ENCODE measurements at places on chromosomes 4 and X.

DNA sequence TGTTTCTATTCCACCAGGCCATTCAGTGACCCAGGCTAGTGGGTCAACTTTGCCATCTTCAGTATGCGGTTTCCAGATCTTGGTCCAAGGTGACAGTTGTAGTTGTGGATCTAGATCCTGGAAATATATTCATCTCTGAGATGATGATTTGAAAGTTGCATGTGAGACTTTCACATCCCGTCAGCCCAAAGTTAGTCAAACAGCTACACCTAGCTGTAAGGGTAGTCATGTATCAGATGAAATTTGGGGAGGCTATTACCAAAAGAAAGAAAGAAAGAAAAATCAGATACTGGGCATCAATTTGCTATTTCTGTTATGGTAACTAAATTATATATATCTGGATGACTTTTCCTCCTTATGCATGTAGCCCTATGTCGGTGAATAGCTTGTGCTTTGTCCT, 259.4 kb upstream of the ARX start:
- DNase-seq = no peak

DNA sequence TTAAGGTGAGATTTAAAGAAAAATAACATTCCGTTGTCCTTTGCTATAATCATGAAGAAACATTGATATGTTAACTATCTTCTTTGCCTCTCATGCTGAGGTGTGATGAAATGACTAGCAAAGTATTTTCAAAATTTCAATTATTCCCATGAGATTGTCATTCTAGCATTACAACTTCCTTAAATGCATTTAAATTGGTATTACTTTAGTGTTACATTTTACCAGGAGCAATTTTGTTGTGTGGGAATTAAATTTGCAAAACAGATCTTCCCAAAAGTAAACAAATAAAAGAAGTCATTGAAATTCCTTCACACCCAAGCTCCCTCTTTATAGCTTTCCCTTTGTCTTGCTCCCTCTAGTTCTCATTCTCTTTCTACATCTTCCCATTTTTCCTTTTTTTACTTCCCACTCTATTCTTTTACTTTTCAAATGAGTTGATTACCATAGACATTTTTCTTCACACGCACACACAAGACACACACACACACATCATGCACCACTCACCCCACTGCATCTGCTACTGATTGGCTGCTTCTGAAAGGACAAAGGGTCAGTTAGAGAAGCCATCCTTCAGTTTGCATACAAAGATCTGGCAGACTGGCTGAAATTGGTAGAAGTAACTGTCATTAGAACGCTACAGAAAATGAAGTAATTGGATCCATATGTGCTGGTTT, 10.0 kb upstream of the APELA start:
- no peak for DNase-seq

DNA sequence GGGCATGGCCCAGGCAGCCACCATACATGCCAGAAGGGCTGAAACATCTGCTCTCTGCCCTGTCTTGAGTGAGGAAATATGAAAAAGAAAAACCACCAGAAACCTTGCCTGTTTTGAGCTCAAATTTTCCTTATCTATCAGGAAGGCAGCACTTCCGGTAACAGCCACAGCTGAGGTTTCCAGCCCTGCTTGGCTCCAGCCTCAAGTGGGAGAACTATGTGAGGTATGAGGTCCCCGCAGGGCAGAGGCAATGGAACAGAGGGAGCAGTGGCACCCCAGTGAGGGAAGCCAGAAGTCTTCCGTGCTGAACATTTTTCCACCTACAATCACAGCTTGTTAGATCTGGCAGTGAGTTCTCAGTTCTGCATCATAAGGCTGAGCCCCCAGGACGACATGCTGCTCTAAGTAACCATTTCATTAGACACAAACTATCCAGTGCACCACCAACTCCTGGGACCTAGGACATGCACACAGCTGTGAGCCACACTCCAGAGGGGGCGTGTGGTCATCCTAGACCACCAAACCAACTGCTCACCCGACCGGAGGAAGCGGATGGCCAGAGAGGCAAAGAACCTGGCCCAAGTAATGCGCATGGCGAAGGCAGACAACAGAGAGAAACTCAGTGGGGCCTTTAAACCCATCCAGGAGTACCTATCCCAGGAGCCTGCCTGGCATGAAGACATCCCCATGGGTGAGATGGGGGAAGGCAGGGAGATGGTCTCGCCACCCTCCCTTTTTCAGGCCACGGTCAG, 22.6 kb downstream of the WDR1 start:
- peak; percentile 9 for DNase-seq

GRCh38 chr4:30718641-30719453, 1.3 kb upstream of the PCDH7 start:
- peak; percentile 42 for DNase-seq

DNA sequence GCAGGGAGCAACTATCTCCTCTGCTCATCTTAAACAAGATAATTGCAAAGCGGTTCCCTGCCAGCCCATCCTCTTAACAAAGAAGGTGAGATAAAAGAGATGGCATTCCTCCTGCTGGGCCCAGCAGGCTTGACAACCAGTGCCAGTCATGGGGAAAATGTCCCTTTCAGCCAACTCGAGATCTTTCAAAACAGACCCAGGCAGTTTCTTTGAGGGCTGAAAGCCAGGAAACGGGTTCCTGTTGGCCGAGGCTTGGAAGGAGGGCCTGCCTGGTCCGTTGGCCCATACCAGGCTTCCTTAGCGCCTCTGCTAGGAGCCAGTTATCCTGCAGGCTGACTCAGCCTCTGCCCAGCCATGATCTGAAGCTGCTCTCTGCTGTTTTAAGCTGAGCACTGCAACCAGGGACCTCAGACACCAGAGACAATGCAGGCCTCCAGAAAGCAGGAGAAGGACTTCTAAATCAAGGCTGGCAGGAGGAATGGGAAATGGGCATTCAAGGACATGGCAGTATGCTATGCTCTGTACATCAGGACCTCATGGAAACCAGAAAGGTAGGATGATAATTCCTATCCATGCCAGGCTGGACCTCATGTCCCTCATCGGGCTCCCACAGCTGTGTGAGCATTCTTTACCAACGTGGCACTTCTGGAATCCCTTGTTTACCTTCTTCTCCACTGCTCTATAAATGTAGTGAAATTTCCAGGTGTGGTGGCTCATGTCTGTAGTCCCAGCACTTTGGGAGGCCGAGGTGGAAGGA, 42.4 kb upstream of the SLC2A9 start:
- DNase-seq = peak; percentile 25

- no peak for DNase-seq
Measured at GRCh38 chrX:129791336-129791735, 11.6 kb downstream of the SASH3 start.

DNA sequence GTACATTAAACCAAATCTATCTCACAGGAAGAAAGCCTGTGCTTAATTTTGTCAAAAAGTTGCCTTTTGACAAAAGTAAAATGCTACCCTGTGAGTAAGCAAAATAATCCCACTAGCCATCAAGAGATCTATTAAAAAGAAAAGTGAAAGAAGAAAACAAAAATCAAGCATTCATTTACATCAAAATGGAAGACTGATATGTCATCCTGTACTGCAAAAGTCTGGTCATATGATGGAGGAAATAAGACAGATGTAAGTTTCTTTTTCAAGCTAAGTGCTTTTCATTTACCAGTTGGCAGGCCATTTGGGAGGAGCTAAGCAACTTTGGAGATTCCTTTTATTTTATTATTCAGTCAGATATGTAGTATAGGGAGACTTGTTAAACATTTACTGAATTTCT, 387.4 kb downstream of the SPOCK3 start:
- peak; percentile 36 for DNase-seq

GRCh38 chr4:41192136-41192535, 22.2 kb downstream of the APBB2 start:
- no peak for DNase-seq

DNA sequence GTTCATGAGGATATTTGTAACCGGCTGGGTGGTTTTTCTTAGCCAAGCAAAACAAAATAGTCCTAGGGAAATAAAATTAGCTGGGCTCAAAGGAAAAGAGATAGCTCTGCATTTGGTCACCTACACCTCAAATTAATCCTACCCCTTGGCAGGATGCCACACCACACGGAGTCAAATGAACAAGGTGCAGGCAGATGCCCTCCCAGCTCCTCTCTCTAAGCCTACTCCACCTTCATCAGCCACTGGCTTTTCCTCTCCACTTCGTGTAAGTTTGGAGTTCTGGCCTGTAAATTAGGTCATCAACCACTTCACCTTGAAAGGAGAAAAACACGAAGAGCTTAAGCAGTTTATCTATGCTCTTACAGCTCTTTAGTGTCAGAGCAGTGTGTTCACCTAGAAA, 1.4 kb downstream of the DDIT4L start:
- DNase-seq = no peak

GRCh38 chr4:28082686-28083390, 1222.2 kb downstream of the STIM2 start:
- DNase-seq = no peak

GRCh38 chr4:107138433-107138832, 102.3 kb upstream of the DKK2 start:
- no peak for DNase-seq

- DNase-seq = no peak
Measured at GRCh38 chr4:87616268-87616667, 7.9 kb downstream of the DSPP start.

GRCh38 chr4:123876671-123877101, 480.1 kb downstream of the SPRY1 start:
- no peak for DNase-seq

DNA sequence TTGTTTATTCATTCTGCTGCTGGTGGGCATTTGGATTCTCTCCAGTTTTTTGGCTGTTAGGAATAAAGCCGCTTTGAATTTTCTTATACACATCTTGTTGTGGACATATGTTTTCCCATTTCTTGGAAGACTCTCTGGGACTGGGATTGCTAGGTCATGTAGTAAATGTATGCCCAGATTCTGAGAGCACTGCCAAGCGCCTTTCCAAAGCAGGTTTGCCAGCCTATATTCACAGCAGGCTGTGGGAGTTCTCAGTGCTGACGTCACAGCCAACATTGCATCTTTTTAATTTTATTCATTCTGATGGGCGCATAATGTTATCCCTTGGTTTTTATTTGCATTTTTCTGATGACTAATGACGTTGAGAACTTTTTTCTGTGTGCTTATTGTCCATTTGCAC, 24.1 kb downstream of the TMEM271 start:
- DNase-seq = no peak

GRCh38 chr4:32106767-32107166, 1386.6 kb downstream of the PCDH7 start:
- no peak for DNase-seq

GRCh38 chrX:65750674-65751469, 83.4 kb downstream of the MSN start:
- DNase-seq = peak; percentile 88

- no peak for DNase-seq
Measured at GRCh38 chr4:152392079-152392478, 143.8 kb downstream of the FBXW7 start.

GRCh38 chr4:110610620-110610939, 12.3 kb downstream of the PITX2 start:
- DNase-seq = no peak

DNA sequence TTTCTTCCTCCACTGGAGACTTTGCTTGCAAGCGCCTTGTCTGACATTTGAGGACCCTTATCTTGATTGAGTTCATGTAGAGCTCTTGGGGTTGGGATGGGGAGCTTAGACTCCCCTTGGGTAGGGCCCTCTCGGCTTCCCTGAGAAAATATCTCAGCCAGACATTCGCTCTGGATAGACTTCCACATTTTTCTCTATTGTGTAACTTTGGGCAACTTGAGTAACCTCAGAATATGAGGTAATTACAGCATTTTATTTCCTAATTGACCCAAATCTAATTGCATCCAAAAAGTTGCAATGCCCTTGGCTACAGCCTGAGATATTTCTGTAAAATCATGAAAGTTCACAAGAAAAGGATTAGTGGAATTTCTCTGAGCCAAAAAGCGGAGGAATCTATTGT, 102.8 kb upstream of the MXRA5 start:
- DNase-seq = no peak

- DNase-seq = peak; percentile 87
Measured at GRCh38 chrX:23952984-23953907, 45.4 kb downstream of the CXorf58 start.

DNA sequence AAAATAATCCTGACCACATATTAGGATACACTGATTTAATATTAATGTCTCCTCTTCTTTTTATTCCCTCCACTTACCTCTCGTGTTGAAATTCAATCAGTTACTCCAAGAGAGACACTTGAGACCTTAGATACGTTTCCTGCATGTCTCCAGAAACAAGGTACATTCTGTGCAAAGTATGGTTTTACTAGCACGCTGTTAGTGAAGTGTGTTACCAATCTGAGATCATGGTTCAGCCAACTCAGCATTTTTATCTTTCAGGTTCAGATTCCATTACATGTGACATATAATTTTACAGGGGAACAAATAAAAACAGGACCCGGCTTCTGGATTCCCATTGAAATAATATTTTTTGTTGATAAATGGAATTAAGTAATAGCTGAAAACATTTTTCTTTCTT, 32.2 kb downstream of the PDLIM5 start:
- peak; percentile 35 for DNase-seq

- DNase-seq = peak; percentile 41
Measured at GRCh38 chr4:47915378-47915777, 995 bp upstream of the NFXL1 start.

GRCh38 chrX:150893936-150894335, 4.5 kb downstream of the CD99L2 start:
- DNase-seq = no peak
